ENCODE measurements at places on chromosomes 13 and 19.

DNA sequence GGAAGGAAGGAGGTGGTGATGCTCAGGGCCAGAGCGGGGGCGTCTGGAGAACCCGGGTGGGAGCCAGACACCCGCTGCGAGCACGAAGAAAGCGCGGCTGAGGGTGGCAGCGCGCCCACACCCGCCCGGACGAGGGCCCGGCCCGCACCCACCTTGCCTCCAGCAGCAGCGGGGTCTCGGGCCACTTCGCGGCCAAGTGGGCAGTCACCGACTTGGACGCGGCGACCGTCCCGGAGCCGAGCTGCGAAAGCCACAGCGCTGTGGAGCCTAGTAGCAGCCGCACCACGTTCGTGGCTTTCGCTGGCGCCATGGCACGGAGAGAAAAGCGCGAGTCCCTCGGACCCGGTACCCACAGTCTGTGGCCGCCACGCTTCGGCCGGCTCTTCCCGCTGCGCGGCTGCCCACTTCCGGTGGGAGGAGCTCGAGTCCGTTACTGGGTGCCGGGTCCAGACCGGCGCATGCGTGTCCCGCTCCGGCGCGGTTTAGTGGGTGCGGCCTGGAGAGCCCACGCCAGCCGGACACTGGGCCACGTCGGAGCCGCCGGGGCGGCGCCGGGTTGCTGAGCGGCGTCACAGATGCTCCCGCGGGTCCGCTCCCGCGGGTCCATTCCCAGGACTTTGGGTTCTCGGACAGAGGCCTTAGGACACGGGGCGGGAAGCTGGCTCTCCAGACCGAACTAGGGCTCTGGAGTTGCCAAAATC is at the start of gene UGGT2:
UGGT2 (minus strand) TSS at position 399 of the 701 bp plus-strand sequence; CDS start at position 310, 89 bp downstream.
- peak; percentile 94 for DNase-seq

- DNase-seq, result peak; percentile 20
These were observed 104.7 kb upstream of the KL start for GRCh38 chr13:32911506-32911905.

DNA sequence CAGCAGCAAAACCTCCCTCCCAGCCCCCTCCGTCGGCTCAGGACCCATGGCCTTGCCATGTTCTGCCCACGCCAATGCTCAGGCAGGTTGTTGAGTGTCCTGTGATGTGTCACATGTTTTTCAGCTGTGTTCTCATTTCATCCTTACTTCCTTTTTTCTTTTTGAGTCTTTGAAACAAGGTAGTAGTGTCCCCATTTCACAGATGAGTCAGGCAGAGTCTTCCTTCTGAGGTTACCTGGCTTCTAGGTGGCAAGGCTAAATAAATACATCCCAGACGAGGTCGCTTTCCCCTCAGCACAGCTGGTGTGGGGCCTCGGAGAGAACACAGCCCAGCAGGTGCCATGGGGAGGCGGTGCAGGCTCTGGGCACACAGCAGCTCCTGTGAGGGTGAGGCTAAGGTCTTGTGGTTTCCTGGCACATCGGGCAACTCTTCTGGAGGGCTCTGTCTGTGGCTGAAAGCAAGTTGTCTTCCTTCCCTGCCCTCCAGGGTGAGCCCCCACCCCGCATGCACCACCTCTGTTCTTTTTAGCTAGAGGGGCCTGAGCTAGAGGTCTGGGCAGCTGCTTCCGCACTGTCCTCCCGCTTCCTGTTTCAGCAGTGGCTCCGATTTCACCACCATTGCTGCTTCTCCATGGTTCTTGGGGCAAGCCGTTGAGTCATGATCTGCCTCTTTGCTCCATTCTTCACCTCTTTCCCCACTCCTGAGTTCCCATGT is 15.1 kb downstream of the PRAM1 start:
- no peak for DNase-seq

GRCh38 chr19:45424191-45425058 is 708 bp upstream of the ERCC1 start:
- DNase-seq, result peak; percentile 79

- peak; percentile 37 for DNase-seq
These were observed 37.3 kb downstream of the NFIC start for GRCh38 chr19:3403489-3404323.

- no peak for DNase-seq
These were observed 97.9 kb upstream of the SLC7A1 start for GRCh38 chr13:29693275-29693945.

DNA sequence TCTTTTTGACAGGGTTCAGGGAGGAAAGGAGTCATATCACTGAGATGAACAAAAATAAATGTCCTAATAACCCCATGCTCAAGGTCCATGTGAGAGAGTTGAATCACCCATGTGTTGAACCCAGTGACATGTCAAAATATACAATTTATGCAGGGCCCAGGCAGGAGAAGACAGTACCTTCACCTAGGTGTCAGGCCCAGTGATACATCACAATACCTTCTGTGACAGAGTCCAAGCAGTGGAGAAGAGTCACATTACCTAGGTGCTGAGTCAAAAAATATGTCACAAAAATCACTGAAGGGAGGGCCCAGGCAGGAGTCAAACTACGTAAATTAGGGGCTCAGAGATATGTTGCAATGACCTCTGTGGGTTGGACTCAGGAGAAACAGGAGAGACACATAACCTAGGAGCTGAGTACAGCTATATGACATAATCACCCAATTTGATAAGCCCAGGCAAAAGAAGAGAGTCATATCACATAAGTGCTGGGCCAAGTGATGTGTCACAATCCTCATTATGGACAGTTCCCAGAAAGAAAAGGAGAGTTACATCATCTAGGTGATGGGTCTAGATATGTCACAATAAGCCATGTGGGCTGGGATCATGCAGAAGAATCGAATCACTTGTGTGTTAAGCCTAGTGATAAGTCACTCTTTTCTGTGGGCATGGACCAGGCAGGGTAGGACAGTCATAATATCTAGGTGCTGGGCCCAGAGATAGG is 13.8 kb upstream of the ZNF724 start:
- DNase-seq, result no peak

- DNase-seq, result no peak
These were observed 93.6 kb downstream of the SOX1 start for GRCh38 chr13:112160558-112160957.

DNA sequence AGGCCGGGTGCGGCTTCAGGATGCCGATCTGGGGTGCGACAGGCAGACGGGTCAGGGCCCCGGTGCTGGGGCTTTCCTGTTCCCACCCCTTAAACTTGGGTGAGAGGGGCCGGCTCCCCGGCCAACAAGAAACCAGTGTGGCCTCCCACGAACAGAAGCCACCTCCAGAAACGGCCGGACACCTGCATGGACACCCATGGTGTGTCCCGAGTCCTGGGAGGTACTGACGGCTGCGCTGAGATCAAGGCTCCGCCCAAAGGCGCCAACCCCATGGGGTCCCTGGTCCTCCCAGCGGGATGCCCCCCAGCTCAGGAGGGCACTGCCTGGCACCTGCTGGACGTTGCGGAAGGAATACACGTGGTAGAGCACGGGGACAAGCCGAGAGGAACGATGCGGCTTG is 11.5 kb downstream of the POLRMT start:
- no peak for DNase-seq

DNA sequence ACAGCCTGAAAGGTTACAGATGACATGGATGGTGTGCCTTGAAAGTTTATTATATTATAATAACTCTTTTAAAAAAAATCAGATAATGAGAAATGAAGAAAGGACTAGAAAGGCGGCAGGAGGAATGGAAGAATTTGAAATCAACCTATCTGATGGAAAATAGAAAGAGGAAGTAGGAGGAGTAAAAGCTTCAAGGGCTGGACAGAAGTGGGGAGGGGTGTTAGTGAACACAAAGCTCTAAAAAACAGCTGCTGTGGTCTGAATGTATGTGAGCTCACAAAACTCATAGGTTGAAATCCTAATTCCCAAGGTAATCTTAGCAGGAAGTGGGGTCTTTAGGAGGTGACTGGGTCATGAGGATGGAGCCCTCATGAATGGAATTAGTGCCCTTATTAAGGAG is 19.5 kb downstream of the CCDC70 start:
- DNase-seq, result no peak

GRCh38 chr19:31570718-31571117 is 221.5 kb upstream of the TSHZ3 start:
- no peak for DNase-seq

GRCh38 chr19:32202244-32202643 is 143.2 kb upstream of the ZNF507 start:
- no peak for DNase-seq

GRCh38 chr13:83190020-83190419 is 692.3 kb downstream of the SLITRK1 start:
- DNase-seq, result no peak

DNA sequence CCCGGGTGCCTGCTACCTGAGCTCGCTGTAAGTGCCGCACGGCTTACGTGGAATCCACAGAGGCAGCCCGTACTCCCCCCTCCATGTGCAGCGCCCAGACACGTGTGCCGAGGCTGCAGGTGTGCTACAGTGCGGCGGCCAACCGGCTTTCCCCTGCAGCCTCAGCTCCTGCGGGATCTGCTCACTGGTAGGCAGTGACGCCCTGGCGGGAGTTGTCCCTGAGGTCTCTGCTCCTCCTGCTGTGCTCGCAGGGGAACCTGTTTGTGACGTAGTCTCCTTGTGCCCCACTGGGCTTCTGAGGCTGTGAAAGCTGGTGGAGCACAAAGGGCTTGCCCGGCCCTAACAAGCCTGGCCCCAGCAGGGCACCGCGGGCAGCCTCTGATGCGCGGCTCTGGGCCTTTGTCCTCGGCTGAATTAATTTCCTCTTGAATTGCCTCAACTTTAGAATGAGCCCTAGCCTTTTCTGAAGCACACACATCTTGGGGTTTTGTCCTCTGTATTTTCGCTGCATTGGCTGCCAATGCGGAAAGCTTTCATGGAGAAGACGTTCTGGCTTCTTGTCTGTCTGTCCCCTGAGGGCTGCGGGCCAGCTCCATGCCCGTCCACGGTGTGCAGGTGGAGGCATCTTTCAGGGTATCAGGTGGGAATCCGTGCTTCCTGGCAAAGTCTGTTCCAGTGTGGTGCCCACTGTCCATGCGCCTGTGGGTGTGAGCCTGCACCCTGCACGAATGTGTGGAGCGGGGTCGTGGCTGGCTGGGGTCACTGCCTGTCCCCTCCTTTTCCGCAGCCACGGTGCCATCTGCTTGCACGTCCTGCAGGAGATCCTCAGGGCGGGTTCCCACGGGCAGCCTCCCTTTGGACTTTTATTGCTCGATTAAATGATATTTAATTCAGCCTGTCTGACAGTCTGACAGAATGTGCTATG is 77.3 kb upstream of the MCF2L start:
- DNase-seq, result no peak

GRCh38 chr19:39401549-39402345 is 4.9 kb upstream of the ZFP36 start:
- no peak for DNase-seq

GRCh38 chr13:84237143-84237542 is 354.9 kb upstream of the SLITRK1 start:
- DNase-seq, result no peak

DNA sequence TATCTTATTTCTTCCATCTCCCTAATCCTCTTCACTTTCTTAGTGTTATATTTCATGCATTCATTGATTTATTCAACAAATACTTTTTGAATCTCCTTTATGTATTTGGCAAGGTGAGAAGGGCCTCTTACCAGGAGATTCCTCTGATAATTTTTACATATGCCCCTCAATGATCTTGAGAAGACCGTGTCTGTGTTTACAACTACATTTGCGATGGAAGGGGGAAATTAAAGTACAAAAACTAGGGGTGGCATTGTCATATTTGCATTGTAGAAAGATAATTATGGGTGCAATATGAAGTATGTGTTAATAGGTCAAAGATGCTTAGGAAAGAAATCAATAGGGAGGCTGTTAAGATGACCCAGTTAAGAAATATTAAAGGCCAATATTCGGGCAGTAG is 1108.4 kb upstream of the MIR17HG start:
- DNase-seq, result no peak

- no peak for DNase-seq
These were observed 13.6 kb downstream of the ZNF490 start for GRCh38 chr19:12596927-12597548.

DNA sequence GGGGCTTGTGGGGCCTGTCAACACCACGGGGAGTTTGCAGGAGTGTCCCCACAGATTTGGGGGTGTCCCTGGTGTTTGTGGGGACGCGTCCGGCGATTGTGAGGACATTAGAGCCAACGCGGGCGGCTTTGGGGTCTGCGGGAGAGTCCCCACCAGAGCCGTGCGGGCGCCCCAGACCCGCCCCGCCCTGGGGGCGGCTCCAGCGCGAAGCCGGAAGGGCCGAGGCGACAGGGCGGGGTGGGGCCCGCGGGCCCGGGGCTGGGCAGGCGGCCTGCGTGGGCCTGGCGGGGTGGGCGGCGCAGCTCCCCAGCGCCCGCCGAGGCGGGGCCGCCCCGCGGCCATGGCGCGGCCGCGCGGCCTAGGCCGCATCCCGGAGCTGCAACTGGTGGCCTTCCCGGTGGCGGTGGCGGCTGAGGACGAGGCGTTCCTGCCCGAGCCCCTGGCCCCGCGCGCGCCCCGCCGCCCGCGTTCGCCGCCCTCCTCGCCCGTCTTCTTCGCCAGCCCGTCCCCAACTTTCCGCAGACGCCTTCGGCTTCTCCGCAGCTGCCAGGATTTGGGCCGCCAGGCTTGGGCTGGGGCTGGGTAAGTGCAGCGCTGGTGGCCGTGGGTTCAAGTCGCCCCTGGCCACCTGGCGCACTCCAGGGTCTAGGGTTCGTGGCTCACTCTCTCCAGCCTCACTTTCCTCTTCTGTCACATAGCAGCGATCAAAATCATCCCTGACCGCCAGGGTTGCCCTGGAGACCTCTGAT is 10.3 kb downstream of the PDE4A start:
- DNase-seq, result peak; percentile 81

GRCh38 chr19:53961523-53962356 is 997 bp upstream of the CACNG8 start:
- DNase-seq, result peak; percentile 80

GRCh38 chr19:46191972-46192371 is 37.6 kb upstream of the IGFL1 start:
- no peak for DNase-seq

DNA sequence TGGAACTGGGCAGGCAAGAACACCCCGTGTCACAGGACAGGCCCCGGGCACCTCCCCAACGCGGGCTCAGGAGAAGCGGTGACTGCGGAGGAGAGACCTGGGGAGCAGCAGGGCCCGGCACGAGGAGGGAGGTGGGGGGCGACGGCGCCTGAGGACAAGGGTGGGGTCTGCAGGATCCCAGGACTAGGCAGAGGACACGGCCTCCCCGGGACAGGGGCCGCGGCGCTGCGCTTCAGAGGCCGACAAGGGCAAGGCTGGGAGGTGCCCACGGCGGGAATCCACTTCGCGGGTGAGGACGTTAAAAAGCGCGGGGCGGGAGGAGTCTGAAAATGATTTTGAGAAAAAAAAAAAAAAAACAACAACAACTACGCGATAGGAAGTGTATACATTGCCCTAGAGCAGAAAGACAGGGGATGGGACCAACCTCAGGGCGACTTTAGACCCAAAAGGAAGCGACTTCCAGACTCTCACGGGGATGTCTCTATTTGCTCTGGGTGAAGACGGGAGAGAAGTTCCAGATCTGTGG is 44.9 kb downstream of the ZNF611 start:
- DNase-seq, result peak; percentile 34

Measured in urothelium cell line (cell line).